PC-3 (cell line): ENCODE measurements at places on chromosomes 12 and 14. TPM values are rescaled to one million over a fixed set of nuclear protein-coding genes. Genes with fewer than 3 reads are reported as not detected.

The CCDC196 gene
- not detected in 2 replicates for total RNA-seq

The ACOT4 gene
- 3.9 and 5.1 TPM in 2 replicates for total RNA-seq

The PLD4 gene
- total RNA-seq = 0.04 TPM in 1 of 2 replicates, not detected in the other

- no peak for DNase-seq
Observed at GRCh38 chr12:101650346-101651117, 46.9 kb upstream of the CHPT1 start.

- DNase-seq = no peak
Observed at GRCh38 chr12:59484575-59484974, 111.3 kb upstream of the SLC16A7 start.

DNA sequence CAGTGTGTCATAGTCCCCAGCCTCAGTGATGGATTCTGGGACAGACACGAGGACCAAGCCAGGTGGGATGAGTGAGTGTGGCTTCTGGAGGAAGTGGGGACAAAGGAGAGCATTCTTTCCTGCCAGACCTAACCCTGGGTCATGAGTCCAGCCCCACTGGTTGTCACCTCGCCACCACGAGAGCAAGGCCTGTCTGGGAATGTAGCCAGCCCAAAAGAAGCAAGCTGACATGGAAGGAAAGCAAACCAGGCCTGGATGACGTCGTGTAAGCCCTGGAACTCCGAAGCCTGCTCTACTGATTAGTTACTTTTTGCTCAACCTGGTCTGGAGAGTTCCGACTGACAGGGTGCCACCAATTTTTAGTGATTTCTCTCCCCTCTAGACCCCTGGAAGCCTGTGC lies 105.9 kb downstream of the SINHCAF start:
- no peak for DNase-seq

GRCh38 chr12:64171715-64172114 lies 50.4 kb downstream of the KICS2 start:
- peak; percentile 88 for DNase-seq

DNA sequence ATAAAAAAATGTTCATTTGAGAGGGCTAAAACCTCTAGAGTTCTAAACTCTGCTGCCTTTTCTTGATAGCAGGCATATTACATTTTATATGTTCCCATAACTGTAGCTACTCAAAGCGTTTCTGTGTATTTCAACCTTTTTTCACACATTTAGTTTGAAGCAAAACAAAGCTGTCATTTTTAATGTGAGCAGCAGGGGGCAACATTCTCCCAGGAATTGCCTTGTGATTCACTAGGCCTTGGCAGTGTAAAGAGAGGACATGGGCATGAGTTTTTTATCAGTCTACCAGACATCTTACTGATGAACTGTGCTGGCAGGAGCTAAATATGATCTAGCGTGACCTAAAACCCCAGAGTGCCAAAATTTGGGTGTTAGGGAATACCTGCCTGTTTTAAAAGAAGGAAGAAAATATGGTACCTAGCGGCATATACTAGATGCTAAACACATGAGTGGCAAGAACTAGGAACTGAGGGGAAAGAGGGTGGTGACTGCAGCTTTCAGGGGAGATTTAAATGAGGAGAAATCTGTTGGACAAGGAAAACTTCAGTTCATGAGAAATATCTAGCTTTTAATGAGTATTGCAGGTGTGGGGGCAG lies 65.3 kb downstream of the IFT43 start:
- DNase-seq = peak; percentile 80

DNA sequence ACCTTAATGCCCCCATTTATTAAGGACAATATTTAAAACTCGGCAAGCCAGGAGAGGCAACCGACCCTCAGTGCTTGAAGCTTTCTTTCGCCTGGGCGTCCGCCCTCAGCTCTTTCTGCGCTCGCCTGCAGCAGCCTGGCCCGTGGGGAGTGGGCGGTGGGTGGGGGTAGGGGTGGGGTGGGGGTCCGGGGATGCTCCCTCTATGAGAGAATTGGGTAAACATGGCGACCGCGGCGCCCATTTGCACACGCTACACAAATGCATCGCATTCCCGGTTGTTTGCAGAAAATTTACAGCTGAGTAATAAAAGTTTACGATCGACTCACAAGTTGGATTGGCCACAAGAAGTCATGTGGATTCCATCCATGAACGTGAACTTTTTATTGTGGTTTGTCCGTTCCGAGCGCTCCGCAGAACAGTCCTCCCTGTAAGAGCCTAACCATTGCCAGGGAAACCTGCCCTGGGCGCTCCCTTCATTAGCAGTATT lies 7.7 kb downstream of the HOXC8 start:
- DNase-seq = peak; percentile 89

GRCh38 chr14:89225607-89226006 lies 191.4 kb downstream of the FOXN3 start:
- DNase-seq = no peak

DNA sequence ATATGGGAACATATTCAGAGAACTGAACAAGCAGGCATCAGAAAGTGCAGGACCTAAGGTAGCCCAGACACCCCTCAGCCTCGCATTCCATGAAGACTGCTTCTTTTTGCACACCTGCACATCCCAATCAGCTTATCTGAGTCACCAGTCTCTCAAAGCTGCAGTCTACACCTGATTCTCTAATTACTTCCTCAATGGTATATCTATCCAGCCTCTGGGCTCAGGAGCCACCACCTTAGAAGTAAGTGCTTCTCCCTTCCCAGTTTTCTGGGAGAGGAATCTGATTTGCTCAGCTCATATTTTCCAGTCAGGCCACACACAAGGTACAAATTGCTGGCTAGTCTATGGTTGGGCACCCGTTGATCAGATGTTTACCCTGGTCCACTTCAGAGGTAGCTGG lies 21.7 kb downstream of the TC2N start:
- no peak for DNase-seq

GRCh38 chr14:21647380-21647779 lies 6.3 kb upstream of the OR4E2 start:
- no peak for DNase-seq
